ENCODE measurements at places on chromosomes 7 and 10.
A peak's percentile ranks its signal among the peaks of the same experiment; 100 is the strongest.

GRCh38 chr10:69845574-69846292 is 44.0 kb downstream of the COL13A1 start:
- H3K27ac ChIP-seq: peak overlapping the region; percentile 78
- peak; percentile 81 for DNase-seq
- H3K4me1 ChIP-seq: peaks cover 43% of the 10 kb centered on the region
- H3K36me3 ChIP-seq: no peaks in the 10 kb centered on the region
- no peaks in the 10 kb centered on the region for H3K27me3 ChIP-seq
- no peak overlapping the region for H3K4me3 ChIP-seq

DNA sequence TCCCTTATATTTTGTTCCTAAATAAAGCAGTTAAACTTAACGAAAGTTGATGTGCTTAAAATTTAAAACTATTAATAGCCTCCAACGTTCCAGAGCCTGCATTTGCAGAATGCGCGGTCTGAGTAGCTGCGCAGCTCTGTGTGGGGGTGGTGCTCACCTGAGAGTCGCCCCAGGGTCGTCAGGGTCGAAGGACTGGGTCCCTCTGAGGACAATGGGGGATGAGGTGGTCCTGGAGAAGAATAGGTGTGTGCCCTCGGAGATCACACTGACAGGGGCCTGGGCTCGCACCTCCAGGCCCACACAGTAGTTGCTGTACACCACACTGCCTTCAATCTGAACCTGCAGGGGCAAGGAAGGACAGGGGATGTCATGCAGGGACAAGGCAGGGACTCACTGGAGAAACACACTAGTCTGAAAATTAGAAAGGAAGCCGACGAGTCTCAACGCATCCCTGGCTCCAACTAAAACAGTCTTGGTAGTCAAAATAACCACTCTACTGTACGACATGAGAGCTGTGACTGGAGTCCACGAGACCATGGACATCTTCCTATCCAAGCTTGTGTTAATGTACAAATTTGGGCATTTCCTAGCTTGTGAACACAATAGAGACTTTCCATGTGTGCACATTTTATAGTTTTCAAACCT is 54.4 kb downstream of the PKD1L1 start:
- H3K27ac ChIP-seq: no peak overlapping the region
- no peaks in the 10 kb centered on the region for H3K36me3 ChIP-seq
- peaks cover 2% of the 10 kb centered on the region for H3K27me3 ChIP-seq
- H3K4me3 ChIP-seq: no peak overlapping the region

DNA sequence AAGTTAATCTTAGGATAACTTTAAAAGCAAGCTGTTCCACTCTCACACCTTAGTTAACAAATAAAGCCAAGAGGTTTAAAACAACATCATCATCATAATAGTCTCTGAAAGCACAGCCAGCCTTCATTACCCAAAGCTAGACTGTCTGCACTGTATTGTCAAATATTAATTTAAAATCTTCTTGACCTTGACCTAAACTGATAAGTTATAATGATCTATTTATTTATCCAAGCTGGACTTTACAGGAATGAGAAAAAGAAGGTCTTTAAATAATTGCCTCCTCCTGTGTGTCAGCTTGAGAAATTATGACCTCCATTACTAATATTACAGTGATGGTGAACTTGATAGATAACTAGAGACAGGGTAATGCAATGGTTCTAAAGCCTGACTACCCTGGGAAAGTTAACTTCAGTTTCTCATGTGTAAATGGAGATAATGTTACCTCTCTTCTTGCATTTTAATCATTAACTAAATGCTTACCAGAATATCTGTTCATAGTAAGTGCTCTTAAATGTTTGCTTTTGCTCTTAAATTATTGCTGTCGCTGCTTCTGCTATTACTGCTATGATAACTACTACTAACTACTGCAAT is 111.0 kb downstream of the KAT6B start:
- DNase-seq: no peak
- H3K4me3 ChIP-seq: no peak overlapping the region
- no peak overlapping the region for H3K27ac ChIP-seq
- H3K36me3 ChIP-seq: no peaks in the 10 kb centered on the region
- no peaks in the 10 kb centered on the region for H3K4me1 ChIP-seq

DNA sequence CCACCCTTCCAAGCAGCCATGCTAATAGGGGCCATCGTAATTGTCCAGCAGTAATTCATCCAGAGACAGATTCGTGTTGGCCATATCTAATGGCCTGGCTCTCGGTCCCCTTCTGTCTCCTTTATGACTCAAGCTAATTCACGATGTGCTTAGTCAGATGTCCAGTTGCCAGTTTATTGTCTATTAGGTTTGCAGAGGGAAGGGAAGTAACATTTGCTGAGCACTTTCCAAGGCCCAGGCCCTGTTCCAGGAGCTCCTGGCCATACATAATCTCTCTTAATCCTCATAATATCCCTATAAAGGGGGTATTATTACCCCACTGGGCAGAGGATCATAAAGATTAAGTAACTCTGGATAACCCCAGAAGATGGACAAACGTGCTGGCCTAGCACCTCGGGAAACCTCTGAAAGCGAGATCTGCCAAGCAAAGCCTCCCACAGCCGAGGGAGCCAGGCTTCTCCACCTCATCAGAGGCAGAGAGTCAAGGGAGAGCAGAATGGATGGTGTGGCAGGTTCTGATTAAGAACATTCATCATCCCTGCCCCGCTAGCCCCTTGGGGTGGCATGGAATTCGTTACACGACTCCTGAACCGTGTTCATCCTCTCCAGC is 153.7 kb downstream of the PLXNA4 start:
- H3K27ac ChIP-seq: peak overlapping the region; percentile 52
- H3K4me3 ChIP-seq: no peak overlapping the region
- no peaks in the 10 kb centered on the region for H3K36me3 ChIP-seq
- peak; percentile 67 for DNase-seq
- no peaks in the 10 kb centered on the region for H3K27me3 ChIP-seq
- H3K4me1 ChIP-seq: peaks cover 57% of the 10 kb centered on the region

GRCh38 chr7:1488016-1488415 is 16.2 kb downstream of the INTS1 start:
- no peak for DNase-seq
- H3K27ac ChIP-seq: no peak overlapping the region
- H3K4me1 ChIP-seq: no peaks in the 10 kb centered on the region

GRCh38 chr10:31896968-31897384 is 31.7 kb downstream of the ARHGAP12 start:
- H3K27ac ChIP-seq: peak overlapping the region; percentile 62
- H3K4me1 ChIP-seq: peaks cover 21% of the 10 kb centered on the region
- no peaks in the 10 kb centered on the region for H3K36me3 ChIP-seq
- no peaks in the 10 kb centered on the region for H3K27me3 ChIP-seq
- DNase-seq: peak; percentile 87

DNA sequence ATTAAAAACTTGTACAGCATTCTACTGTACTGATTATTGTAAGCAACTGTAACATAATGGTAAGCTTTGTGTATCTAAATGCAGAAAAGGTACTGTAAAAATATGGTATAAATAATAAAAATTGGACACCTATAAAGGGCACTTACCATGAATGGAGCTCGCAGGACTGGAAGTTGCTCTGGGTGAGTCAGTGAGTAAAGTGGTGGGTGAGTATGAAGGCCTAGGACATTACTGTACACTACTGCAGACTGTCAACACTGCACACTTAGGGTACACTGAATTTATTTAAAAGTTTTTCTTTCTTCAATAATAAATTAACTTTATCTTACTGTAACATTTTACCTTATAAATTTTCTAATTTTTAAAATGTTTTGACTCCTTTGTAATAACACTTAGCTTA is 118.6 kb upstream of the ASAH2 start:
- no peak overlapping the region for H3K27ac ChIP-seq
- H3K4me3 ChIP-seq: no peak overlapping the region
- H3K4me1 ChIP-seq: no peaks in the 10 kb centered on the region
- no peaks in the 10 kb centered on the region for H3K27me3 ChIP-seq
- H3K36me3 ChIP-seq: no peaks in the 10 kb centered on the region

DNA sequence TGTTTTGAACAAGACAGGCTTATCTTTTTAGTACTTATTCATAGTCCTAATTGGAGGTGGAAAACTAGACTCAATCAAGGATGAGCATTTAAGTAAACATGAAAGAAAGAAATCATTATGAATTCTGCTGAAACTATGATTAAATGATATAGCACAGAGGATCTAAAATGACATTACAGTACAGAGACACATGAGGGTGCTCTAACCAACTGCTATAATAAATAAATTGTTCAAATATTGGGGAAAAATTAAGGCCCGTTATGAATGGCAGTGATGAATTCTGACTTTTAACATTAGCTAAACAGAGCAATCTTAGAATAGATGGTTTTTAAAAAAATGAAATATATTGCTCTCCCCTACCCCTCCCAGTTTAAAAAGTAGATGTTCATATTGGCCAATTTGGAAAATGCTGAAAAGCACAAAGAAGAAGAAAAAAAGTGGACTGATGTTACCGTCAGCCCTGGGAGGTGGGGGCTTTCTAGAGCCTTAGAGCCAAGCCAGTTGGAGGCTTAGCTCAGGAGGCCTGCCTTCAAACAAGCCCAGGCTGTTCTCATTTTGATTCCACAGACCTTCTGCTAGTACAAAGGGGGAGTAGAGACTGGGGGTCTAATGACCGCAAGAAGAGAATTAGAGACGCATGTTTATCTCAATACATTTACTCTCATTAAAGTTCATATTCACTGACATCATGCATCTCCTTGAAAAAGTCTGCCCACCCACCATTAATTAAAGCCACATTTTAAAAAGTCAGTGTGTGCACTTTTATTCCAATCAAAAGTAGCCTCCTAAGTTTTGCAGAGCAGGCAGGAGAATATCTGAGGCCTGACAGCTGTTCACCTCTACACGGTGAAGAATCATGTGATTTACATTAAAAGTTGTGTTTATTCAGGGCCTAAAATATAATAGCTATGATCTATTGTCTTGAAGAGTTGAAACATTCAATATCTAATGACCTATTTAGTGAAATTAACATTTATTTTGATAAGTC is 10.0 kb downstream of the WNT2 start:
- no peak for DNase-seq
- H3K27me3 ChIP-seq: peaks cover 8% of the 10 kb centered on the region
- H3K4me1 ChIP-seq: no peaks in the 10 kb centered on the region
- no peak overlapping the region for H3K27ac ChIP-seq
- H3K4me3 ChIP-seq: no peak overlapping the region
- H3K36me3 ChIP-seq: no peaks in the 10 kb centered on the region

- H3K4me1 ChIP-seq: no peaks in the 10 kb centered on the region
- no peaks in the 10 kb centered on the region for H3K27me3 ChIP-seq
- no peaks in the 10 kb centered on the region for H3K36me3 ChIP-seq
- no peak overlapping the region for H3K4me3 ChIP-seq
- no peak for DNase-seq
These were observed 292.0 kb downstream of the HPSE2 start for GRCh38 chr10:98943681-98944080.

Measured in endothelial cell of umbilical vein (primary cell).